ENCODE measurements at places on chromosomes 16 and 17.

DNA sequence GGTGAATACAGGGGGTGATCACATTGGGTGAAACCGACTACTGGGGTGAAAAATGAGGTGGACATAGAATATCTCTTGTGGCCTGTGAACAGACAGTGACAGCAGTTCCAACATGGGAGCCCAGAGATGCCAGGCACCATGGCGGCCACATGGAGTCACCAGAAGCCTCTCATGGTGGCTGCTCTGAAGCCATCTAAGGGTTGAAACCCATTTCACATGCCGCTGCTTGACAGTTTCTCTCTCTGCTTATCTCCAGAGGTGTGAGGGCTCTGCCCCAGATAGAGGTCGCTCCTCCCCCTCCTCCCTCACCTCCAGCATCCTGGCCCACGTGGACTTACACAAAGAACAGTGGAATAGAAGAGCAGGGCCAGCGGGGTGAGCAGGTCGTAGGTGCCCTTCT, 37.9 kb upstream of the PIK3R6 start:
- no peak for DNase-seq

GRCh38 chr16:84841787-84842300, 22.1 kb downstream of the CRISPLD2 start:
- DNase-seq, result peak; percentile 66

GRCh38 chr17:47996201-47996600, 25.3 kb downstream of the CDK5RAP3 start:
- no peak for DNase-seq

- no peak for DNase-seq
These were observed at the start of gene TOX3 for GRCh38 chr16:52547004-52547833. Gene TOX3, minus strand, starts transcription at chr16:52547143. Its CDS starts 420 bp downstream, at chr16:52546723.

DNA sequence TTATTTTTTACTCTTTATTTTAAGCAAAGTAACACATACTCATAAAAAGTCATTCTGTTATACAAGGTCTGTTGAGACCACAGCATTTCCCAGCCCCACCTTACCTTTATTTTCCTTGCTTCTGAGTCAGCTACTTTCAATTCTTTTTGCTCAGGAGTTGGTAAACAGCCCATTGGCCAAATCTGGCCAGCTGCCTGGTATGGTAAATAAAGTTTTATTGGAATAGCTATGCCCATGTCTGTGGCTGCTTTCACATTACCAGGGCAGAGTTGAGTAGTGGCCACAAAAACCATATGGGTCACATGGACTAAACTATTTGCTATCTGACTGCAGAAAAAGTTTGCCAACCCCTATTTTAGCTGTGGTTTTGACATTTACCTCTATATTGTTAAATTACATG, 3.4 kb upstream of the NSRP1 start:
- no peak for DNase-seq

DNA sequence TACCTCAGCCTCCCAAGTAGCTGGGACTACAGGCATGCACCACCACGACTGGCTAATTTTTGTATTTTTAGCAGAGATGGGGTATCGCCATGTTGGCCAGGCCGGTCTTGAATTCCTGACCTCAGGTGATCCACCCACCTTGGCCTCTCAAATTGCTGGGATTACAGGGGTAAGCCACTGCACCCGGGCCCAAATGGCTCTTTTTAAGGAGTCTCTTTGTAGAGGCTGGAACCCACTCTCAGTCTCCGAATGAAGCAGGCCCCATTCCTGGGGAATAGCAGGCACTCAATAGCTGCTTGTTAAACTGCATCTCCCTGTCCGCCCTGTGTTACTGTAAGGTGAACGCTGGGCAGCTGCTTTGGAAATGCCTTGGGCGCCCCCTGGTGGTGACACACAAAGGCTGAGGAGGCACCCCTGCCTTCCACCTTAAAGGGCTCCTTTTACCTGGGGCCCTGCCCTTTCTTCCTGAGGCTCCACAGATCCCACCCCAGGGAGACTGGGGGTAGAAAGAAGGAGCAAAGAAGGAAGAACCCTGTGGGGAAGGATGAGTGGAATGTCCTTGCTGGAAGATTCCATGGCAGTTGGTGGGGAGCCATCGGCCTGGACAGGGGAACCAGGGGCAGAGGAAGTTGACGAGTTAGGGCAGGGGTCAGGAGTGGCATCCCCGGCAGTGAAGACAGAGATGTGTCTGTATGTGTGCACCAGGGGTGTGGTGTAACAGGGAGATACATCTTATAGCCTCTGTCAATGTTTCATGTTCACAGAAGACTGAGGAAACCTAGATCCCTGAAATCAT, 6.1 kb upstream of the SP2 start:
- DNase-seq, result peak; percentile 70

- peak; percentile 63 for DNase-seq
These were observed 5.6 kb downstream of the STAT5B start for GRCh38 chr17:42270596-42270995.

- no peak for DNase-seq
These were observed 30.7 kb downstream of the ELAC2 start for GRCh38 chr17:12987120-12987519.

DNA sequence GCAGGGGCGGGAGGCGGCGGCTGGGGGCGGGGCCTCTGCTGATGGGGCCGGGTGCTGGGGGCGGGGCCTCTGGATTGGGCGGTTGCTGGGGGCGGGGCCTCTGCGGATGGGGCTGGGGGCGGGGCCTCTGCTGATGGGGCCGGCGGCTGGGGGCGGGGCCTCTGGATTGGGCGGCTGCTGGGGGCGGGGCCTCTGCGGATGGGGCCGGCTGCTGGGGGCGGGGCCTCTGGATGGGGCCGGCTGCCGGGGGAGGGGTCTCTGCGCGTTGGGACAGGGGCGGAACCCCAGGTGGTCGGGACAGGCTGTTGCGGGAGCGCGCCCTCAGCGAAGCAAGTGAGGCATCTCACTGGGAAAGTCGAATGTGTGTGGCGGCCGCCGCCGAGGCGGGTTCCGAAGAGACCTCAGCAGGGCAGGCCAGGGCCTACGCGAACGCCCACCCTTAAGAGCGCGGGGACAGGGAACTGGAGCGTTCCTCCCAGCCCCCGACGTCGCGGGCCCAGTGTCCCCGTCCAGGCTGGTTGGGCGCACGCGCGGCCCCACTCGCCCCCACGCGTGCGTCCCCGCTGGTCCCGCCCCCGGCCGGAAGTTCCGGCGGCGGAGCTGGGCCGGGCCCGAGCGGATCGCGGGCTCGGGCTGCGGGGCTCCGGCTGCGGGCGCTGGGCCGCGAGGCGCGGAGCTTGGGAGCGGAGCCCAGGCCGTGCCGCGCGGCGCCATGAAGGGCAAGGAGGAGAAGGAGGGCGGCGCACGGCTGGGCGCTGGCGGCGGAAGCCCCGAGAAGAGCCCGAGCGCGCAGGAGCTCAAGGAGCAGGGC, at the start of gene STUB1:
STUB1 (plus strand) TSS at position 597 of the 811 bp plus-strand sequence; CDS start at position 713, 116 bp downstream.
- peak; percentile 72 for DNase-seq

DNA sequence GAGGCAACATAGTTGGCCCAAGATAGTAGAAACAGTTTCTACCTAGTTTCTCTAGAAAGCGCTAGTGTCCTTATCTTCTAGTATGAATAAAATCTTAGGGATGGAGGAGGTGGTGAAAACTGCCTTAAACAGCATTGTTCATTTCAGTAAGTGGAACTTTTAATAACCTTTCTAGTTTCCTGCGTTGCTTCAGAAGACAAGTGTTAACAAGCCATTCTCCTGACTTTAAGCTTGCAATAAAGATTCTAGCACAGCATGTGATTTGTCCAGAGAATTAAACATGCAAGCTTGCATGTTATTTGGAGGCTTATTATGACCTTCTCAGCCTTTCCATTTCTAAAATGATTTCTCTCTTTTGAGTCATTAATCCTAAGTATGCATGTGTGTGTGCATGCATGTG, 72.3 kb downstream of the TANGO6 start:
- DNase-seq, result no peak

- peak; percentile 14 for DNase-seq
These were observed 76.2 kb downstream of the SPECC1 start for GRCh38 chr17:20085283-20085845.

GRCh38 chr17:30519707-30520106, 42.5 kb downstream of the GOSR1 start:
- peak; percentile 92 for DNase-seq

GRCh38 chr17:48571024-48571818, 6.9 kb downstream of the HOXB4 start:
- no peak for DNase-seq

DNA sequence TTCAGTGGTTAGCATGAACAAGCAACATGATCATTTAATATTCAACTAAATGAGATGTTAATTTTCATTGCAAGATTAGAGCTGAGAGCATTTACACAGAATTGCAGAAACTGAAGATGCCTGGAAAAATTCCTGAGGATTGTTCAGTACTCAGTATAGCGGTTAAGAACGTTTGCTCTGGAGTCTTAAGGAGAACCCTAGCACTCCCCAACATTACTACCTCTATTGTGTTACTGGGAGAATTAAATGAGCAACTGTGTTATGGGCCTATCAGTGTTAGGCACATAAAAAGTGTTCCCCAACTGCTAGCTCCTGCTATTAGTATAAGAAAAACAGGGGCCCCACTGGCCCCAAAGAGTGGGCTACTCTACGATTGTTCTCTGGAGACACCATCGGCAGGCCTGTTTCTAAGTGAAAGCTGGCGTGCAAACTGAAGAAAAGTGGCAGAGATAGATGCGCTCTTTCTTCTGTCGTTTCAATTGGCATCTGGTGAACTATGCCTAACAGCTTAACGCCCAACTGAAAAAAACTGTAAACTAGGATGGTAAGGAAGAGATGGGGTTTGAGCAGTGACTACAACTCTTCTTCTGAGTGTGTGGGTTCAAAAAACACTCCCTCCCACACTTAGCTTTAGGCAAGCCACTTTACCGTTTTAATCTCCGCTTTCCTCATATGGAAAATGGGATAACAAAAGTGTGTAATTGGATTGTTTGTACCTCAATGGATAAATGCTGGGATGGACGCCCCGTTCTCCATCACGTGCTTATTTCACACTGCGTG, 1.3 kb downstream of the CDR2 start:
- DNase-seq, result no peak

GRCh38 chr16:29668267-29668666, 5.2 kb downstream of the SPN start:
- no peak for DNase-seq

GRCh38 chr17:7293159-7293558, 1.3 kb downstream of the YBX2 start:
- DNase-seq, result peak; percentile 83

GRCh38 chr16:89596957-89597649, 16.3 kb upstream of the DPEP1 start:
- DNase-seq, result no peak

GRCh38 chr16:183005-183404, 2.7 kb downstream of the HBQ1 start:
- DNase-seq, result no peak

- peak; percentile 92 for DNase-seq
These were observed 81.2 kb downstream of the KCNJ12 start for GRCh38 chr17:21457051-21458026.

DNA sequence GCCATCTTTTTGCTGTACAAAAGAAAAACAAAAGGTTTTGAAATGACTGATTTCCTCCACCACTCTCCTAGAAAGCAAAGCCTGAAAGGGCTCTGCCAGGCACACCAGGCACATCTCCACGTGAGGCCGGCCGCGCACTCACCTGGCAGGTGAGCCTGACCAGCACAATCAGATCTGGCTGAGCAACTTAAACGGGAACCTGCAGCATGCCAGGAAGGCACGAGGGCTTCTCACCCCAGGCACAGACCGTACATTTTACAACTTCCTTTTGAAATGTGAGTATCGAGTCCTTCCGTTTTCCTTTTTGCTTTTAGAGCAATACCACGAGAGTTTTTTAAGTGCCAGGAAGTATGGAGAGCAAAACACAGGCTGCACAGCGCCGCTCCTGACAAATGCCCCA, 22.5 kb downstream of the SLC38A10 start:
- no peak for DNase-seq

DNA sequence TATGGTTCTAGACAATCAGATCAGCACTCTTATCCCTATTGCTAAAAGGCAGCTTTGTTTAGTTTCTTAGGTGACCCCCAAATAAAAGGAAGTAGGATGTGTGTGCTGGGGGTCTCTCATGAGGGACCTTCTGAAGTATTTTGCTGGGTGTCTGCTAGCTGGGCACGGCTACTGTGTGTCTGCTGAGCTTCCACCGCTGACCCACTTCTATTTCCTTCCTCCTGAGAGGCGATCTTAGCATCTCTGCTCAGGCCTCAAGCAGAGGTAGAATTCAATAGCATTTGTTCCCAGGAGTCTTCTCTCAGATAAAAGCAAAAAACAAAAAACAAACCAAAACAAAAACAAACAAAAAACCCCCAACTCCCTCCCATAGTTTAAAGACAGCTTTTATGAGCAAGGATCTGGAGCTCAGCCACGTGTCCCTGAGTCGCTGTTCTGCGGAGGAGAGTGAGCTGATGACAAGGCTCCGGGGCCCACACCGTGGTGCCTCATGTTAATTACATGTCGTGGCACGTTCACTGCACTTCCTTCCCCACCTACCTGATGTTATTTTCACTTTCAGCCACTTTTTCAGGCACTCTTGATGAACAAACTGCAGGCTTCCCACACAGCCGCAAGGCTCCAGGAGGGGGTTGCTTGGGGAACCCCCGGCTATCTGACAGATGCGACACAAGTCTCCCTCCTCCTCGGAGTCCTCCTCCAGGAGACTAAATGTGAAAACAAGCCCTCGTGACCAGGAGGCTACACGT, 83.5 kb downstream of the MARCHF10 start:
- no peak for DNase-seq

- DNase-seq, result no peak
These were observed 15.9 kb upstream of the CYB5B start for GRCh38 chr16:69408475-69408874.
